ENCODE measurements at places on chromosomes 12 and 14. TPM values are rescaled to one million over a fixed set of nuclear protein-coding genes. Genes with fewer than 3 reads are reported as not detected.

DNA sequence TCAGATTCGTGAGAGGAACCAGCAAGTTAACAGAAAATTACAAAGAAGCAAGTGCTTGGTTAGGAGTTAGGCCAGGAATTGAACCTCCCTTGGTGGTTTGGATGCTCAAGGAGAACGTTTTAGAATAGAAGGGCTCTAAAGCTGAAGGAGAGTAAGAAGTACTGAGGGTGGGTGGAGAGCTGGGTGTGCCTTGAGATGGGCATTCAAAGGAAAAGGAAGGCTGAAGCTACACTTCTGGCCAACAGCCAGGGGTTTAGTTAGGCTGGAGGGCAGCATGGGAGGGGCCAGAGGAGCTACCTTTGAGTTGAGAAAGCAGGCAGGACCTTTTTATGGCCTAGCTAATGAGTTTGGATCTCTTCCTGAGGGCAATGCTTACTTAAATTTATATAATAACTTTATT is 421.2 kb downstream of the CCDC91 start:
- no peak for DNase-seq

DNA sequence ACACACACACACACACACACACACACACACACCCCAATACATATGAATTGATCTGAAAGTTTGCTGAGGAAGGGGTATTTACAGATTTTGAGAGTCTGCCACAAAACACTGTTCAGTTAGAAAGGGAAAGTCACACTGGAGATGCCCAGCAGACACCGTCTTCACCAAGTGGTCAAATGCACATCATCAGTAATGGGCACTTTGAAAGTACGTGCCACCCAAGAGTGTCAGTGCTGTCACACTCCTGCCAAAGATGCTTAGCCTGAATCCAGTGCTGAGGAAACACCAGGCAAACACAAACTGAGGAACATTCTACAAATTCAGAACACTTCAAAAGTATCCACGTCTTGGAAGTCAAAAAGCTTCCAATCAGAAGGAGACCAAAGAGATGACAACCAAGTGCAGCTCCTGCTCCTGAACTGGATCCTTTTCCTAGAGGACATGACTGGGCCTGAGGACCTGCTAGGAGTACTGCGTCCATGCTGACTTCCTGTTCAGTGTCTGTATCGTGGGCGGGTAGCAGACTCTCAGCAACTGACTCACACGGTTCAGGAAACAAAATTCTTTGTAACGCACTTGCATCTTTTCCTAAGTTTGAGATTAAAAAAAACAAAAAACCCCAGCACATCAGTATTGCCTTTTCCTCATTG is 18.6 kb downstream of the PSMC1 start:
- no peak for DNase-seq

Gene IRAK3
- total RNA-seq: not detected

Gene CFAP73
- not detected for total RNA-seq

DNA sequence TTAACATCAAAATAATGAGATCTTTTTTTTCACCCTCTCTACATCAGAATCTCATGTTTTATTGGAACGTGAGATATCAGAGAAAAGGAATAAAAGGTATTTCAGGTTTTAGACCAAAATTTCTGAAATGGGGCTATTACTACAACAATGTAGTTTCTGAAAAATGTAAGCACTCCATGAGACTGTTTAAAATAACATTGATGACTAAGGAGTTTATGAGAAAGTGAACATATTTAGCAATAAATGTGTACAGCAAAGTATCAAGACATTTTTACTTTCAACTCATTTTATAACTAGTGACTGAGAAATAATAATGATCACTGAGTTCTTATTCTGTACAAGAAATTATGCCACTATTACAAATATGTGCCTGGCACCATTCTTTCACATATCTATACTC is 39.3 kb upstream of the ABCC9 start:
- DNase-seq: no peak

DNA sequence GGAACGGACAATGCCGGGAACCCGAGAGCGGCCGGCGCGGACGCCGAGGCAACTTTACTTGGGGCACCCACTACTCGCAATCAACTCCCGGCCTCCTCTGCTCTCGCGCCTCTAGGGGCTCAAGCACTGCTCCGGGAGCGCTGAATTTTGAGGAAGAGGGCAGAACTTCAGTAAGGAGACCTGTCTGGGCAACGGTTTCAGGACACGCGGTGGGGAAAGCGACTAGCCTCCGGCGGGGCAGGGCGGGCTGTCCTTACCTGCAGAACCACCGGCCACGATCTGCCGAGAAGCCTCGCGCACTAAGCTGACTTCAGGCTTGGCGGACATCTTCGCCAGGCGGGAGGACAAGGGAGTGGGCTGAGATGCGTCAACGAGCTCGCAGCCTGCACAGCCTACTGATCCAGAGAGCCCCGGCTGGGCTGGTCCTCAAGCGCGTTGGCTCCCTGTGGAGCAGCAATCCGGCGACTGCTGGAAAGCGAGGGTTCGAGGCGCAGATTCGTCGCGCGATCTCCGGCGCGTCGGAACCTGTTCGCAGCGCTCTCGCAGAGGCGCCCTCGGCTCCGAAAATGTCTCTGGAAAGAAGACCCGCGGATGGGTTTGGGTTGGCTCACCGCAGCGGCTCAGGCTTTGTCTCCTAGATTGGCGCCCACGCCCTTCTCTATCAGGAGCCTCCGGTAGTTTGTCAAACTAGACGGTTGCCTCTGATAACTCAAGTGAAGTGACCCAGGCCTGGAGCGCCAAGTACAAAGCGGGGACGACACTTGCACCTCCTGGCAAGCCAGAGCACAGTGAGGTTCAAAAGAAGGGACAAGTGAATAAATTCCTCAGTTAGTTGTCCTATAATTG is at the start of gene SLC25A21:
Gene SLC25A21 (minus strand): TSS at position 583 of the 846 bp plus-strand sequence.
- peak; percentile 85 for DNase-seq

- no peak for DNase-seq
Measured at GRCh38 chr12:85996280-85996679, 122.2 kb downstream of the NTS start.

GRCh38 chr12:106956048-106956578 is 406 bp downstream of the TMEM263 start:
- DNase-seq: peak; percentile 33

GRCh38 chr14:103533999-103534575 is 5.1 kb downstream of the TRMT61A start:
- no peak for DNase-seq

Gene RITA1
- total RNA-seq: 28.1 TPM

GRCh38 chr14:74649673-74650072 is 37.6 kb upstream of the LTBP2 start:
- no peak for DNase-seq

GRCh38 chr14:24347134-24347533 is 7.3 kb upstream of the RIPK3 start:
- DNase-seq: no peak

Gene DAO
- 1.1 TPM for total RNA-seq

- DNase-seq: no peak
Measured at GRCh38 chr12:93174048-93174447, 203.7 kb upstream of the NUDT4 start.

Gene TAS2R31
- total RNA-seq: 6.5 TPM

Gene PLA2G1B
- total RNA-seq: 0.87 TPM

Gene ACSM4
- total RNA-seq: not detected

Gene SETD1B
- 1.8 TPM for total RNA-seq

- DNase-seq: peak; percentile 67
Measured at GRCh38 chr14:95649230-95649629, 37.0 kb upstream of the TCL1B start.

- no peak for DNase-seq
Measured at GRCh38 chr12:79317179-79317847, 373.5 kb downstream of the PAWR start.

Gene CLEC4A
- total RNA-seq: not detected

DNA sequence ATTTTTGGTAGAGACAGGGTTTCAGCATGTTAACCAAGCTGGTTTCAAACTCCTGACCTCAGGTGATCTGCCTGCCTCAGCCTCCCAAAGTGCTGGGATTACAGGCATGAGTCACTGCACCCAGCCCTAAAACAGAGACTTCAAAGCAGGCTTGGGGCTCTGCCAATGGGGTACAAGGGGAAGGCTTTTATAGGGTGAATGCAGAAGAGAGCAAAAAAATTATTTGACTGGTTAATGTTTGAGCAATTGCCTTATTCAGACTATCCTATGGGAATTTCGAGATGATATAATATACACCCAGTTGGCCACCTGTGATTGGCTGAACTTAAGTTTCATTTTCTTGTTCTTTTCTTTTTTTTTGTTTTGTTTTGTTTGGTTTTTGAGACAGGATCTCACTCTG is 31.5 kb upstream of the ACTN1 start:
- DNase-seq: no peak

Gene SYNJ2BP
- 43.9 TPM for total RNA-seq

DNA sequence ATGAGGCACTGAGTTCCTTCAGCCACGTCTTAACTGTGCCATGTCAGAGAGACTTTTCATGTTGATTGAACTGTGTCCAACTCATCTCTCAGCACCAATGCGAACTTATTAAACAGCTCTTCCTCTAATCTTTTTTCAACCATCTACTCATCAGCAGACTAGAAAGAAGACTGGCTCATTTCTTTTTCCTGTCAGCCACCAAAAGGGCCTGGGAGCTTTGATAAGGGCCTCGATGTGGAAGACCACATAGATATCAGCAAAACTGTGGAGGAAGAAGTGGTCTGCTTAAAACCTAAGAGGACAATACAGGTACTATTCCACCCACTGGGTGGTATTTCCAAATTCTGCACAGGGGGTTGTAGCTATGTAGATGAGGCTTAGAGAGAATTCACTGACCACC is 3.6 kb upstream of the PLXNC1 start:
- no peak for DNase-seq

DNA sequence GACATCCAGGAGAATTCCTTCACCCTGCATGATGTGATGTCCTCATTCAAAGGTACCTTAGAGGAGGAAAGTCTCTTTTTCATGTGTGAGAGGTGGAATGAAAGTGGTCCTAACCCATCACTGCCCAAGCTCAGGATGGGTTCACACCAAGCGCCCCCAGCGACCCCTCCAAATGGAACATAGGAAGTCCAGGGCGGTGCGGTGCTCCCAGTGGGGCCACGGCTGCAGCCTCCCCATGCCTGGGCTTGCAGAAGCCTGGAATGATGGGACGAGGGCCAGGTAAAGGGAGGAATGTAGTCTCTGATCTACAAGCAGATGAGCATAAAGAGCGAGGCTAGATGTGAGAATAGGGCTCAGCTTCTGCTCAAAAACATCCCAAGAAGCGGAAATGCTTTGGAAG is 196.3 kb downstream of the TTC7B start:
- DNase-seq: no peak

GRCh38 chr14:102571043-102571442 is 21.4 kb upstream of the RCOR1 start:
- DNase-seq: no peak

Gene GALNT9
- total RNA-seq: 0.04 TPM

DNA sequence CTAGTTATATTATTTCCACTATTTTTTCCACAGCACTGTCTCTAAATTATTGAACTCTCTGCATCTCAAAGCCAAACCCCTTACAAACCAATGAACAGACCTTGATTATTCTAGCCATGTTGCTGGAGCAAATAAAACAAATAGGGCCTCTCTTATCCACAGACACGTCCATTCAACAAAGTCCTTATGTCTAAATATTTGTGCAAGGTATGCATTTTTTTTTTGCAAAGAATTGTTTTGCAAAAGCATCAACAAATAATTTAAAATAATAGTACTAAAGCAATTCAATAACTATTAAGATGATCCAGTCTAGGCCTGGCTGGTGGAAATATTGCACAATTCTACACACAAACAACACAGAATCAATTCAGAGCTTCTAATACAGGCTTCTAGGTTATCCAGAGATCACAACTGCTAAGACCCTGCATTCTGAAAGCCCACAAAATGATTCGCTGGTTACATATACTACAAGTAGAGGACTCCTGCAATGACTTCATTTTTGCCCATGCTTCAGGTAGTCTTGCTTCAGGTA is 221.0 kb downstream of the SLC25A21 start:
- no peak for DNase-seq

GRCh38 chr12:51077930-51078329 is 5.5 kb downstream of the CSRNP2 start:
- DNase-seq: no peak

- peak; percentile 54 for DNase-seq
Measured at GRCh38 chr12:102702447-102703114, 214.5 kb downstream of the PAH start.

- no peak for DNase-seq
Measured at GRCh38 chr12:132345126-132345525, 15.7 kb upstream of the GALNT9 start.

Gene TAS2R46
- 0.22 TPM for total RNA-seq

Gene TAS2R19
- 0.88 TPM for total RNA-seq

Gene TGM1
- total RNA-seq: 3.2 TPM

DNA sequence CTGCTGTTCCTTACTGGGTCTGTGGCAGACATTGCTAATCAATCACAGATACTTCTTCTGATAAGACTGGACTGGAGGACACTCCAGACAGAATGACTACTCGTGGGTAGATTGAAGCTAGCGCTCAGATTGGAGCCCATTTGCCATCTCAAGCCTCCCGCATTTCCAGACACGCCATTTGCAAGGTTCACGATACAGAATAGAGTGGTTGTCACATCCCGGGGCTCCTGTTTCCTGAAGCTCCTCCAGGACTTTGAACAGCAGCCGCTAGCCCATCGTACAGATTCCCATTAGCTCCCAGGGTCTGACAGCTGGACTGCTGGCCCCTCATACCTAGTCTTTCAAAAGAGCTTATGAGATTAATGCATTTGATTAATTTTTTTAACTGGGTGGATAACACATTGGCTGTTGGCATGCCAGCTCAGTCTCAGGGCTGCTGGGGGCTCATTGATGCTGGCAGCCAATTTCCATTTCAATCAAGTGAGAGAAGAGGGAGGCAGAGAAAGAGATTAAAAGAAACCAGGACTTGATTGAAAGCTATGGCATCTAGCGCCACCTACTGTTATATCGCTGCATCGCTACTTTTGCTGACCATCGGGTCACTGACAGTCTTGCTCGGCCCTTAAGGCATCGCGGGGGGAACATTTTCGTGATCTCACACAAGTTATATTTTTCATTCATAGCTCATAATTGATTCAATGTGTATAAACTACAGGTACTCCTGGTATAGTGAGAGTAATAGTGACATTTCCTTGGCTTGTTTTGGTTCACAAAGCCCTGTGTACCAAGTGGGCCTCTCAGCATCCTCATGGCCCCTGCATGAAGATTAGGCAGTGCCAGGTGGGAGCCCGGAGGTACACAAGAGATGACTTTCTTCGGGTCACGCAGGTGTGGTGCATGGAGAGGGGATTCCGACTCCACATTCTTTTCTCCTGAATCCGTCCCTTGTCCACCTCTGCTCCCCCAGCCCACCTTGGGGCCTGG is 78.6 kb downstream of the CCDC60 start:
- DNase-seq: peak; percentile 43

- no peak for DNase-seq
Measured at GRCh38 chr12:80936353-80936641, 1.4 kb downstream of the LIN7A start.

DNA sequence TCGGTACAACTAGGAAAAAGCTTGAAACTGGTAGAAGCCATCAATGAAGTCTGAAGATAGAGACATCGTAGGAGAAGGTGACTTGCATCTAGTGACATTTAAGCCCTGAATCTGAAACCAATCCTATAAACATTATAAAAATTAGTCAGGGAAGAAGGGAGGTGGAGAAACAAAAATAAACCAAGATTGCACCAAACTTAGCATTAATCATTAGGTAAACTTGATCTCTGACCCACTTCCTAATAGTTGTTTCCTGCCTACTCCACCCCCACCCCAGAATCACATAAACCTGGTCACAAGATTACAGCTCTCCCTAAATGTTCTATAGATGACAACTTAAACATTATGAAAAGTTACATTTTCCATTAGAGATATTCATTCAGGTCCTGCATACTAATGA is 40.4 kb downstream of the TSPAN19 start:
- DNase-seq: no peak

GRCh38 chr14:104531421-104532190 is 48.0 kb upstream of the C14orf180 start:
- DNase-seq: no peak
